ENCODE measurements at places on chromosomes 1 and 21.

DNA sequence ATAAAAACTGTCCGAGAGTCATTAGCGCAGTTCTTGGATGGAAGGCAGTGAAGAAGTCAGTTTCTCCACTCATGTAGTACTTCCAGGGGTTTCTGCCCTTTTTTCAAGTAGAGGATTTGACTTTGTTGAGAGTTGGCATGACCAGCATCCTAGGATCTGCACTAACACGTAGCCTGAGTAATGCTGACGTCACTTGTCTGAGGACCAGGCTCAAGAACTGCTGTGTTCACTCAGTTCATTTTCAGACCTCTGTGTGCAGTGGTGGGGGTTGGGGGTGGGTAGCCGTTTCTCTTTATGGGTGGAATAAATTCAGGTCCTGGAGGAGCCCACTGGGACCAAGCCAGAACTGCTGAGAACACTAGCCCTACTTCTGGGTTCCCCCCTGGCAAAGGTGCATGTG is 53.3 kb downstream of the MRPS6 start:
- DNase-seq, result no peak

- no peak for DNase-seq
Observed at GRCh38 chr1:41752514-41753170, 166.1 kb downstream of the HIVEP3 start.

DNA sequence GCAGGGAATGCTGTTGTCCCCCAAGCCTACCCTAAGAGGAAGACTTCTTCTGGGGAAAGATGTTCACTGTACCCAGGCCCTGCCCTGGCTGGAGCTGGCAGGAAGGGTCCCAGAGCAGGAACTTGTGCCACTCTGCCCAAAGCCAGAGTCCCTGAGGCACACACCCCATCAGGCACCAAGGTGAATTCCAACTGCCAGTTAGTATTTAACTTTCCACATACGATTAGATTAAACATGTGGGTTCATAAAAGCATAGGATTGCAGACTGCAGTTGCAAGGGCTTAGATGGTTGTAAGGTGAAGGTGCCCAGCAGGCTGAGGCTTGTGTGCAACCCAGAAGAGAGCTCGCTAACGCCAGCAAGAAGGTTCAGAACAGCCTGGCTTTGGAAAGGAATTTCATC is at the start of gene KCNE2:
TSS of gene KCNE2 (plus strand) at position 274 of the 400 bp plus-strand sequence. CDS start 6,473 bp downstream, outside the sequence.
- no peak for DNase-seq

DNA sequence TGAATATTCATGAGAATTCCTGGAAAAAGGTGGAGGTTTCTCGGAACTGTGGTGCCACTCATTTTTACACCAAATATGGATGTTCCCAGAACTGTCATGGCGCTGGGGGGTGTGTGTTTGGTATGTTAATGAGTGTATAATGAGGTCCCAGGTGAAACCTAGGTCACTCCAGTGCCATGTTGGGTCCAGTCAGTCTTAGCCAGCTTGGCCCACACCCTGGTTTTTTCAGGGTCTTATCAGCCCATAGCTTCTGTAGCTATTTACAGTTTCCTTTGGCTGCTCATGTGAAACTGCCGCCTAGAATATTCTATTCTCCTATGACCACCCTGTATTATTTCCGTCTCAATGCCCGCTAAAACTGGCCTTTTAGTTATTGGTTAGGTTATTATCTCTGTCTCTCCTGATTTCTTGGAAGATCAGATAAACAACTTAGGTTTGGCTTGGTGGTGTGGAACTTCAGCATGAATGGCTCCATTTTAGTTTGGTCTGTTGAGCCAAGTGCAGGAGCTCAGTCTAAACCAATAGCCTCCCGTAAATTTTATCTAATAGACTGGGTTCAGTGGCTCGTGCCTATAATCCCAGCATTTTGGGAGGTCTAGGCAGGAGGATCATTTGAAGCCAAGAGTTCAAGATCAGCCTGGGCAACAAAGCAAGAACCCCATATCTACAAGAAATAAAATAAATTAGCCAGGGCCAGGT is 42.1 kb upstream of the EDARADD start:
- no peak for DNase-seq

DNA sequence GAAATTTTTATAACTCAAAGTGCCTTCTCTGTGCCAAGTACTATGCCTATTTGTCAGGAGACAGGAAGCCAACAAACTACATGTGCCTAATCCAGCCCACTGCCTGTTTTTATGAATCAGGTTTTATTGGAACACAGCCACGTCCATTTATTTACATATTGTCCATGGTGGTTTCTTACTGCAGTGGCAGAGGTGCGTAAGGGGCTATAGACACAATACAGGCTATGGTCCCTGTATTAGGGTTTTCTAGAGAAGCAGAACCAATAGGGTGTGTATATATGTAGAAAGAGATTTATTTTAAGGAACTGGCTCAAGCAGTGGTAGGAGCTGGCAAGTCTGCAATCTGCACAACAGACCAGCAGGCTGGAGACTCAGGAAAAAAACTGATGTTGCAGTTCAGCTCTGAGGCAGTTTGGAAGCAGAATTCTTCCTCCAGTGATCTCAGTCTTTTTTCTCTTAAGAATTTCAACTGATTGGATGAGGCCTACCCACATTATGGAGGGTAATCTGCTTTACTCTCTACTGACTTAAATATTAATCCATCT is 15.4 kb downstream of the PPIE start:
- no peak for DNase-seq

DNA sequence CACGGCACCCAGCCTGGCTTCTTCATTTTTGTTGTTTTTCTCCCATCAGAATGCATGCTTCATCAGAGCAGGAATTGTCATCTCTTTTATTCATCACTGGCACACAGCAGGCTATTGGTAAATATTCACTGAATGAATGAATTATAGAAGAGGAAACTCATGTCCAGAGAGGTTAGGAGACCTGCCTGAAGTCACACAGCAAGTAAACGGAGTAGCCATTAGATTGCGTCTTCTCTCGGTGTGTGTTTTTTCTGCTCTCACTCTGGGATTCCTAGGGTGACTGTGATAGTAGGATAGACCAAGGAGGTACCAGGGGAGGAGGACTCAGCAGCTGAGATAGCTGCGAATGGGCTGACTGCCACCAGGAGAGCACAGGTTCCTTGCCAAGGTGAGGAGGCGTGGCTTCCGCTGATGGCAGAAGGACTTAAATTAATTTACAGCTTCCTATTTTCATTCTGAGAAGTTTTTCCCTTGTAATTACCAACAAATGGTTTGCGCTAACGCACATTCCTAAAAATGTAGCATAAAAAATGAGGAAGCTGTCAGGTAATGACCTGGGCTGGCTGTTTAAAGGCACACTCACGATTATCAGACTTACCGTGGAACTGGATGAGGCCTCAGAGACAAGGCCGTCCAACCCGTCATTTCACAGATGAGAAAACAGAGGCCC is 4.5 kb upstream of the NCMAP start:
- DNase-seq, result no peak

GRCh38 chr1:110083061-110083865 is 12.8 kb upstream of the ALX3 start:
- no peak for DNase-seq

DNA sequence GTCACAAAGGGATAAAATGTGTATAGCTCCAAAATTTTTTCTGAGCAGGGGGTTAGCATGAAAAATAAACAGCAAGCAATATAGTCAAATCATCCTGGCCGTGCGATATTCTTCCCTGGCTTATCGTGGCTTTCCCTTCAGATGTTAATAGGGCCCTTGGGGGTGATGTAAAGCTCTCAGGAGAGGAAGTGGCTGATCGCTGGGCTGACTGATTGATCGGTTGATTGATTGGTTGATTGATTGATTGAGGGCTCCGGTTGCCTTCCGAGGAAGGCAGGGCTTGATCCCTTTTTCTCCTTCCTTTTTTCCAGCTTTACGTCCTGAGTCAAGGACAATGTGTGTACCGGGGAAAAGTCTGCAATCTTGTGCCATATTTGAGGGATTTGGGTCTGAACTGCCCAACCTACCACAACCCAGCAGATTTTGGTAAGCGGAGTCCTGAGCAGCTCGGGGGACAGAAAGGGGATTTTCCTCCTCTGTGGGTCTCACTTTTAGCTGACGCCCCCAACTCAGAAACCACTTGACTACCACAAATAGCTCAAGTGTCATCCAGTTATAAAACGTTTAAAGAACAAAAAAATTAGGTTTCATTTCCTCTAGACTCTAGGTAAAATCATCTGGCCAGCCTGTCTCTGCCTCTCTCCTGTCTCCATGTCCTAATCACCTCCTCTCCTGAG is 29.5 kb downstream of the TFF3 start:
- DNase-seq, result no peak

- no peak for DNase-seq
Observed at GRCh38 chr1:118650107-118650807, 337.9 kb downstream of the TBX15 start.

DNA sequence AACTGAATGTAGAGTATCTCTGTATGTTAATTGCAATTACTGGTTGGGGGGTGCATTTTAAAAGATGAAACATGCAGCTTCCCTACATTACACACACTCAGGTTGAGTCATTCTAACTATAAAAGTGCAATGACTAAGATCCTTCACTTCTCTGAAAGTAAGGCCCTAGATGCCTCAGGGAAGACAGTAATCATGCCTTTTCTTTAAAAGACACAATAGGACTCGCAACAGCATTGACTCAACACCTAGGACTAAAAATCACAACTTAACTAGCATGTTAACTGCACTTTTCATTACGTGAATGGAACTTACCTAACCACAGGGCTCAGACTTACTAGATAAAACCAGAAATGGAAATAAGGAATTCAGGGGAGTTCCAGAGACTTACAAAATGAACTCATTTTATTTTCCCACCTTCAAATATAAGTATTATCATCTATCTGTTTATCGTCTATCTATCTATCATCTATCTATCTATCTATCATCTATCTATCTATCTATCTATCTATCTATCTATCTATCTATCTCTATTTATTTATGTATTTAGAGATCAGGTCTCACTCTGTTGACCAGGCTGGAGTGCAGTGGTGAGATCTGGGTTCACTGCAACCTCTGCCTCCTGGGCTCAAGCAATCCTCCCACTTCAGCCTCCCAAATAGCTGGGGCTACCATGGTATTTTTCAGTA is 47.8 kb downstream of the CHML start:
- no peak for DNase-seq

DNA sequence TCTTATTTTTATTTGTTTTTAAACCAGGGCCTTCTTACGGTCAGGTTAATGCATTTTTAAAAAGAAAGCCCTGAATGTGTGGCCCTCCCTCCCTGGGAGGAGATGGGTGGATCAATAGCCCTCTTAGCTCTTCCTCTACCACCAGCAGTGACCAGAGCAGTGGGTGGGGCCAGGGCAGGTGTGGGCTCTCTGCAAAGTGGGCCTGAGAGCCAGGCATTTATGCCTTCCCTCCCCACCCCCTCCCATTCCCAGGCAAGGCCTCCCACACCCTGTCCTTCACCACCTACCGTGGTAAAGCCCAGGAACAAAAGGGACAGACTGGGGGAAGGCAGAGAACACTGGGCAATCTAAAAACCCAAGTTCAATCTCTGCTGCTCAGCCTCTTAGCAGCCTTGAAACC is 63.9 kb downstream of the SSBP3 start:
- no peak for DNase-seq

GRCh38 chr1:3675436-3675835 is 23.1 kb downstream of the TP73 start:
- no peak for DNase-seq

DNA sequence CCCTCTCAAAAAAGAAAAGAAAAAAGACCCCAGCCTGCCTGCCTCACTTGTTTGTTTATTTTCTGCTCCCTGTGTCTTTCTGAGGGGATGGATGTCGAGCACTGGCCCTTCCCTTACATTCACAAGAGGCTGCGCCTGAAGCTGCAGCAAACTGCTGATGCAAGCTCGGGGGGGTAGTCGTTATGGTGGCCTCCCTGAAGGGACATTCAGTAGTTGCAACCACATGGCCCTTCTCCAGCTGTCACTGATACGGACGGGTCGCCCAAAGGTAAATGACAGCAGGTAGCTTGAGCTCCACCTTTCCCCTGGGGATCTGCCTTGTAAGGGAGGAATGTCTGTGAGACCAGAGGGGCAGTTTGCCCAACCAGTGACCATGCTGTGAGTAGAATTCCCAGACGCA is 17.7 kb downstream of the PLEKHM2 start:
- DNase-seq, result no peak

DNA sequence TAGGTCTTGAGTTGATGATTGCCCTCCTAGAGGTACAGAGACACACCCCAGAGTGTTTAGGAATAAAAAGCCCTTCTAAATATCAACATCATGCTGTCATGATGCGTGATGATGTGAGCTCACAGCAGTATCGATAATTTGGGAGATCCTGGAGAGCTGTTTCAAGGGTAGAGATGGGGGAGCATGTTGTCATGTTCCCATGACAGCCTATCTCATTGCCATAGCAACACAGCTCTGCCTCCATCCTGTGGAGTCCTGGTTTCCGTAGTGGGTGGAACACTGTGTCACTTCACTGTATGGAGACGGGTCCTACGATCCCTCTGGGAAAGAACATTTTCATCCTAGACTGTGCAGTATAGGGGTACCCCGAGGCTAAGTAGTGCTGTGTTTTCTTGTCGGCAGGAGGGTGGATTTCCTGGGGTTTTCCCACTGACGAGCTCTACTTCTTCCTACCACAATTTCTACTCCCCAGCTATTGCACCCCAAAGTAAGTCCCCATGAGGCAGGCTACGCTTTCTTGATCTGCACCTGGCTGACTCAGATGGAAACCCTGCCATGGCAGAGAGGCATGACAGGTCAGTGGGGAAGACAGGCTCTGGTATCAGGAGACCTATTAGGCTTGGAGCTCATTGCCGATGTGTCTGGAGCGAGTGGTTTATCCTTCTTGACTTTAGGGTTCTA is 7.2 kb downstream of the KISS1 start:
- DNase-seq, result no peak
